ENCODE measurements at places on chromosomes 4 and X.

DNA sequence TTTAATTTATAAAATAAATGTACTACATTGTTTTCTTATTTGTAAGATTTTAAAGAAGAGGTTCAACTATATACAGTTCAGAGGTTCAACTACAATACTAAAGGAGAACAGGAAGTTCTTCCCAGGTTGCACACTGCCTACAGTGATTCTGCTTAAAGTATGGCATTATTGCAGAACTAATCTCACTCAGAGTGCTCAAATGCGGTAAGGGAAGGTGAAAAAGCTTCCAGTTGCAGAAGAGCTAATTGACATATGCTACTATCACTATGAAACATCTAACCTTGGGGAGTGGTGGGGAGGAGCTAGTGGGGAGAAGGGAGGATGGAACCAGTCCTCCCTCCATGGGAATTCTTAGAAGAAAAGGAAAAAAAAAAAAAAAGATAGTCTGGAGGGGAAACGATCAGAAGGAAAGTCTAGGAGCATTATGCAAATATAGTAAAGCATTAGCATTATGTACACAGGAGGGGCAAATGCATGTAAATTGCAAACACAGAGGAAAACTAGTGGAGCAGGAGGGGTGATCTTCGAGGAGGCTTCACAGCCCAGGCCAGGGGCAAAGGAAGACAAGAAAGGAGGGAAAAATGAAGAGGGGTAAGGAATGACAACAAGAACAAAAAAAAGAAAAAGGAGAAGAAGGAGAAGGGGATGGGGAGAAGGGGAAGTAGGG lies 32.0 kb upstream of the MMAA start:
- no peak for DNase-seq

- DNase-seq: no peak
These were observed 33.5 kb upstream of the IGSF1 start for GRCh38 chrX:131322651-131323050.

- no peak for DNase-seq
These were observed 40.8 kb downstream of the PDE5A start for GRCh38 chr4:119587796-119588195.

DNA sequence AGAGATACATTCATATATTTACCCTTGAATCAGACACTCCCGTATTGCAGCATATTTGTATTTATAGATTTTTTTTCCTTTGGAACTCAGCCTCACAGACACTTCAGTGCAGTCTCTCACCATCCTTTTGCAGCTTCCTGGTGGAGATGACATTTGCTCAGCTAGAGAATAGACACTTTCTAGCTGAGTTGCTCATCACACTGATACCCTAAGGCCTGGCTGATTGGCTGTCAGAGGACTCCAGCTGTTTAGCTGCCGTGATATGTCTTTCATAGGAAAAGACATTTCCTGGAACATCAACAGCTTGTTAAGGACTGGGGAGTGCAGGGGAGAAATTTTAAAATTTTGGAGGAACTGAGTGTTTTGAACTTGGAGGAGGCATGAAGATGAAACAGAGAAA lies 429.6 kb downstream of the SMARCA1 start:
- no peak for DNase-seq

GRCh38 chrX:11881485-11882170 lies 123.6 kb downstream of the MSL3 start:
- DNase-seq: no peak

- DNase-seq: no peak
These were observed 42.0 kb upstream of the GK2 start for GRCh38 chr4:79450053-79450452.

DNA sequence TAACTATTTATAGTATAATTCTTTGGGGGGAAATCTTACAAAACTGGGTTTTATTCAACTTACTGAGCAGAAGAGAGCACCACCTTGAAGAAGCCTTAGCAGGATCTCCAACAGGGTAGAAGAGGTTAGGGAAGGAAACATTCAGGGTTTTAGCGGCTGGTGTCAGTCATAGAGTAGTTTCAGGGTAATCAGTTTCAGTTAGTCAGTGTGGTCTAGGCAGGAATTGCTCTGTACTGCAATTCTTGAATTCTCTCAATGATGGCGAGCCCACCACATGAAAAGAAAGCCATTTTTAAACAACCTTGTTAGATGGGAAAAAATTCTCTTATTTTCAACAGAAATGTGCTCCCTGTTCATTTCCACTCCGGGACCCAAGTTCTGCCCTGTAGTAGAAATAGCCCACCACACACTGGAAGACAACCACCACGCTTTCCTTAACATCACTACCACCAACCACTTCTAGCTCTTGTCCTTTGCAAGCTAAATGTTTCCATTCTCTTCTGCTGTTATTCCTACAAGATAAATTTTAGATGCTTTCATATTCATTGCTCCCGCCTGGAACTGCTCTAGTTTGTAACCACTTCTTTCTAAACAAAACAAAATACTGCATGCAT lies 25.9 kb downstream of the COL25A1 start:
- DNase-seq: no peak

- no peak for DNase-seq
These were observed 136.0 kb upstream of the STX18 start for GRCh38 chr4:4677556-4678522.

DNA sequence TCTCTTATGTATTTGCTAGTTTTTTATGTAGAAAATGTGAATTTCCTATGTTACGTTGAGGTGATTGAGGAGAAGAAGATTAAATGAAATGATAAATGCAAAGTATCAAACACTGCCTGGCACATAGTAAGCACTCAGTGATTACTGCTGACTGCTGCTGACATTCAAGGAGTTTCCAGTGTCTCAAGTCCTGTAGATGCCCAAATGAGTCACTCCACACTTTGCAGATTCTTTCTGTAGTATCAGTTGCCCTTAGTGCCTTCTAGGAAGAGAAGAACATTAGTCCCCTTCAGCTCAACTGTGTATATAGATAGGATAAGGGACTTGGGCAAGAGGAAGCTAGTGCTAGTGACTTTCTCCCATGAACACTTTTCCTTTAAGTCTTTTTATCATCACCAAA lies 240.5 kb upstream of the TEX13A start:
- no peak for DNase-seq

DNA sequence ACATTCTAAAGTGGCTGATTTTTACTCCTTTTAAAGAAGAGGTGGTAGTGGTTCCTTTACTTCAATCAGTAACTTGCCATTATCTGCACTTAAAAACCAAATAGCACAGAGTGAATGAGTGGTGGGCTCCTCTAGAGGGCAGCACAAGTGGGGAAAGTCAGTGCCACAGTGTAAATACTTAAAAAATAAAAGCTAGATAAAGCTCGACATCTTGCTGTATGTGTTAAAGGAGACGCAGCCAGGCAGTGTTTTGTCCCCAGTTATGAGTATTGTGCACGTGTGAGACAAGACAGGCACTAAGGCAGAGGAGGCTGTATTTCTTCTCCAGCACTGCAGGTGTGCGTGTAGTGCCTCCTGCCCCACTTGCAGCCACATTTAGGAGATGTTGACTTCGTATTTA lies 24.6 kb downstream of the NAP1L5 start:
- DNase-seq: no peak

All from central memory CD4-positive, alpha-beta T cell (primary cell).